ENCODE measurements at places on chromosomes 5 and 9.
A peak's percentile ranks its signal among the peaks of the same experiment; 100 is the strongest.

DNA sequence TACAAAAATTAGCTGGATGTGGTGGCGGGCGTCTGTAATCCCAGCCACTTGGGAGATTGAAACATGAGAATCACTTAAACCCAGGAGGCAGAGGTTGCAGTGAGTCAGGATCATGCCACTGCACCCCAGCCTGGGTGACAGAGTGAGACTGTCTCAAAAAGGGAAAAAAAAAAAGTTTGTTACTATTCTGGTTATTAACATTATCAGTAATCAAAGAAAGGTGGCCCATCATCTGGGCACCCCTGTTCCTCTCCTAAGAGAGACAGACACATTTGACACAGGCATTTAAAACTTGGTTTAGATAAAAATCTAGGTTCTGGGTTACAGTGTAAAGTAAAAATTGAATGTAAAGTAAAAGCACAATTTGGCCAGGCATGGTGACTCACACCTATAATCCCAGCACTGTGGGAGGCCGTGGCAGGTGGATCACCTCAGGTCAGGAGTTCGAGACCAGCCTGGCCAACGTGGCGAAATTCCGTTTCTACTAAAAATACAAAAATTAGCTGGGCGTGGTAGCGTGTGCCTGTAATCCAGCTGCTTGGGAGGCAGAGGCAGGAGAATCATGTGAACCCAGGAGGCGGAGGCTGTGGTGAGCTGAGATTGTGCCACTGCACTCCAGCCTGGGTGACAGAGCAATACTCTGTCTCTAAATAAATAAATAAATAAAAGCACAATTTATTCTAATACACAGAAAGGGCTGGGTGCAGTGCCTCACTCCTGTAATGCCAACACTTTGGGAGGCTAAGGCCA lies 16.7 kb upstream of the PHYHD1 start:
- DNase-seq = no peak

GRCh38 chr9:135404451-135405144 lies 75.0 kb upstream of the PPP1R26 start:
- peak; percentile 6 for DNase-seq

GRCh38 chr9:137762414-137763061 lies 115.0 kb upstream of the CACNA1B start:
- DNase-seq = no peak

GRCh38 chr5:7667216-7667767 lies 183.6 kb downstream of the CFAP90 start:
- DNase-seq = no peak

DNA sequence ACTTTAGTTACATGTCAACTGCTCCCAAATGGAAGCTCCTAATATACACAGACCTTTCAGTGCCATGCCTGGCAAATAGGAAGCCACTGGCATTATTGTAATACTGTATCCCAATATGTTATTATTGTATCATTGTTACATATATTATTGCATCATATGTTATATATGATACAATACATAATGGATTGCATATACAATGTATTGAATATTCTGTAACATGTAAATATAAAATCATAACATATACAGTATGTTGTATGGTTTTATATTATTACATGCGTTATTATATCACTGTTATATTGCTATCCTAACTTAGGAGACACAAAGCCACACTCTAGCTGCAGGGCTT lies 38.5 kb downstream of the RAPGEF1 start:
- no peak for DNase-seq

- peak; percentile 18 for DNase-seq
Observed at GRCh38 chr5:150068961-150069645, 17.3 kb downstream of the CSF1R start.

GRCh38 chr5:99644822-99645221 lies 716.0 kb upstream of the CHD1 start:
- no peak for DNase-seq

DNA sequence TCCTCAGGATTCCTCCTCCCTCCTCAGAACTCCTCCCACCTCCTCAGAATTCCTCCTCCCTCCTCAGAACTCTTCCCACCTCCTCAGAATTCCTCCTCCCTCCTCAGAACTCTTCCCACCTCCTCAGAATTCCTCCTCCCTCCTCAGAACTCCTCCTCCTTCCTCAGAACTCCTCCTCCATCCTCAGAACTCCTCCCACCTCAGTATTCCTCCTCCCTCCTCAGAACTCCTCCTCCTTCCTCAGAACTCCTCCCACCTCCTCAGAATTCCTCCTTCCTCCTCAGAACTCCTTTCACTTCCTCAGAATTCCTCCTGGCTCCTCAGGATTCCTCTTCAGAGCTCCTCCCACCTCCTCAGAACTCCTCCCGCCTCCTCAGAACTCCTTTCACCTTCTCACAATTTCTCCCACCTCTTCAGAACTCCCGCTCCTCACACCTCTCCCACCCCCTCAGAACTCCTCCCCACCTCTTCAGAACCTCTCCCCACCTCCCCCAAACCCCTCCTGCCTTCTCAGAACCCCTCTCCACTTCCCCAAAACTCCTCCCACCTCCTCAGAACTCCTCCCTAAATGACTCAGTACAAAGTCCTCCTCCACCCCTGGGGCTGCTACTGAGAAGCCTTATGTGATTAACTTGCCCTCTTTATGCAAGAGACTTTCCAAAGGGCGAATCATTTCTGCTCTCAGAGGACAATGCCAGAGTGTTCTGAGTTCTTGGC lies 23.2 kb downstream of the SLC46A2 start:
- DNase-seq = no peak

DNA sequence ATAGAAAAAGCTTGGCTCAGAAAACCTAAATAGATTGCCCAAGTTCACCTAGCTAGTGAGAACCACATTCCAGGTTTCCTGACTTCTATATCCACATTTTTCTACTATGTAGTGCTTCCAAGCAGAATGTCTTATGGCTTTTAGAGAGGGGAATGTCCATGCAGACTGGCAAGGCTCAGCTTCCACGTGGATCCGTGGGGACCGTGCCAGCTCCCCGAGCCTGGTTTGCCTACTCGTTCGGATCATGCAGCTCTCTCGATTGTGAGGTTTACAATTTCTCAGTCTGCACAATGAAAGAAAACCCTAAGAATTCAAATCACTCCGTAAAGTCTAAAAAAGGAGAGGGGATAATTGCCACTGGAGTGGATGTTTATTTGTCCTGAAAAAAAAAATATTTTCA lies 256.5 kb upstream of the NR4A3 start:
- no peak for DNase-seq

GRCh38 chr9:129414377-129414992 lies 206.4 kb downstream of the C9orf50 start:
- DNase-seq = peak; percentile 62

GRCh38 chr5:59036274-59036961 lies 453.5 kb downstream of the RAB3C start:
- DNase-seq = peak; percentile 31

GRCh38 chr5:143023411-143024096 lies 253.4 kb downstream of the ARHGAP26 start:
- no peak for DNase-seq

DNA sequence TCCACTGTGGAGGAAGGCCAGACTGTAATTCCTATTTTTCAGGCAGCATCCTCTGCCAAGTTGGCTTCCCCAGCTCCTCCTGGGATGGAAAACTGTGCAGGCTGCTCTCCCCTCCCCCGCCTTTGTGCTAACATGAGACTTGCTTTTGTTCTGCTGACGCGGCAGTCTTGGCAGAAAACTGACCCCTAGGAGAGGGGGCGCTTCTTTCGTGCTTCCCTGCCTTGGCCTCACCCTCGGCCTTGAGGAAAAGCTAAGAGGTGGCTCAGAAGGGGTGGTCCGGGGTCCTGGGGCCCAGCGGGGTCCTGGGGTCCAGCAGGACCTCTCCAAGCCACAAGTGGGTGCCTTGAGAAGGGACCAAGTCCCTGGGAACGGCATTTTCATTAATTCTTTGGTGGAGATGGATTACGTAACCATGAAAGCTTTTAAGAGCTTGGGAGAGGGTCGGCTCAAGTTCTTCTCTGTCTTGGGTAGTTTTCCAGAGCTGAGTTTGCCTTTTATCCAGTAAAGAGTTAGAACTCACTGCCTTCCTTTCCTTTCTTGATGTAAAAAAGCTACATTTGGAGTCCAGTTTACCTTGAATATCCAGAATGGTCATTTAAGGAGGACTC lies 51.0 kb downstream of the SH3PXD2B start:
- no peak for DNase-seq

DNA sequence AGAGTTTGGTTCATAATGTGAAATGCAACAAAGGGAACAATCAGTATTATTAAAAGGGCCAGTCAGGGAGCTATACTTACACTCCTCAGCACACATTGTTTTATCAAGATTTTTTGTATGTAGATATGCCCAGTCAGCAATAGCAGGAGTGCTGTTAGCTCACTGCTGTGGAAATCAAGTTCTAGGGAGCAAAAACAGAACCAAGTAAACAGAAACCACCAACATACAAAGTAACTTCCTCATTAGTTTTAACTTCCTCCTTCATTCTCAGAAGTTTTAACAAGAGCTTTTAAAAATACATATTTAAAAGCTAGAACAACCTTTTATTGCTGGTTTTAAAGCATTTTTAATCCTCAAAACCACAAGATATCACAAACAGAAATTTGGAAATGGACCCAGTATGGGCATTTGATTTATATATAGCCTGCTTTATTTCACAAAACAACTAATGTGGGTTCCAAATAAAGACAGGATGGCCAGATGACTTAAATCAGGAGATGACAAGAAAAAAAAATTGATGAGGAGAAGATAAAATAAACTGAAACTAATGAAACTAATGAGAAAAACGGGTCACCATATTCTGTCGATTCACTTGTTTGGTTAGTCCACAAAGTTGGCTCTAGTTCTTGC lies 178.5 kb downstream of the ADAMTS12 start:
- no peak for DNase-seq

DNA sequence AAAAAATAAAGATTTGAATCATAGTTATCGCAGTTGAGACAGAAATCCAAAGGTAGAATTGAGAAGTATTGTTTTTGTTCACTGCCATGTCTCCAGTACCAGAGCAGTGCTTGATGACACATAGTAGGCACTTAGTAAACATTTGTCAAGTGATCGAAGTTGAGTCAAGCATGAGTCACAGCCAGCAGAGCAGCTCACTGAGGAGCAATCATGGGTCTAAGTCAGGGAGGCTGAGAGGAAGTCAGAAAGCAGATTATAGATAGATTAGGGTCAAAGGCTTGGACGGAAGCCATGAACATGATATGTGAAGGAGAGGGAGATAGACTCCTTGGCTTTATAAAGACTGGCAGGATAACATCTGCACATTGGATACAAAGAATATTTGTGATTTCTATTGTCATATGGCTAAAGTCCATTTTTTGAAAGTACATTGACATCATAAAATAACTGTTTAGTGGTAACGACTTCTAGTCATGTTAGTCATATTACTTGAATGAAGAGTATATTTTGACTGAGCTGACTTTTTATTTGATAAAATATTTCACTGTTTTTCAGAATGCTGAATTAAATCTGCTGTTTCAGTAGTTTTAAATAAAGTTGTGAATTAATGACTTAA lies 168.5 kb downstream of the RAB3C start:
- peak; percentile 83 for DNase-seq

DNA sequence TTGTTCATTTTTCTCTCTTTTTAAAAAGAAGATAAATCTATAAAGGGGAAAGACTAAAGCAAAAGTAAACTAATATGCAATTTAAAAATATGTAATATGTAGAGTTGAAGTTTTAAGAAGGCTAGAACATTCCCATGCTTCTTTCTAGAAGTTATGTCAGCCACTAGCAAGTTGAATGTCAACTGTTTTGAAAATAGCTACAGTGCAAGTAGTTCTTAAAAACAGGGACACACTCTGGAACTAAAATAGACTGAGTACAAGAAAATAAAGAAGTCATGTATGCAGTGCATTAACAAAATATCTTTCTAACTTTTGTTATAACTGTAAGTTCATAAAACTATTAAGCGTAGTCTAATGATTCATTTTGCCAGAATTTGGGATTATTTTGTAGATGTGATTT lies 7.9 kb downstream of the TMEM38B start:
- DNase-seq = no peak

DNA sequence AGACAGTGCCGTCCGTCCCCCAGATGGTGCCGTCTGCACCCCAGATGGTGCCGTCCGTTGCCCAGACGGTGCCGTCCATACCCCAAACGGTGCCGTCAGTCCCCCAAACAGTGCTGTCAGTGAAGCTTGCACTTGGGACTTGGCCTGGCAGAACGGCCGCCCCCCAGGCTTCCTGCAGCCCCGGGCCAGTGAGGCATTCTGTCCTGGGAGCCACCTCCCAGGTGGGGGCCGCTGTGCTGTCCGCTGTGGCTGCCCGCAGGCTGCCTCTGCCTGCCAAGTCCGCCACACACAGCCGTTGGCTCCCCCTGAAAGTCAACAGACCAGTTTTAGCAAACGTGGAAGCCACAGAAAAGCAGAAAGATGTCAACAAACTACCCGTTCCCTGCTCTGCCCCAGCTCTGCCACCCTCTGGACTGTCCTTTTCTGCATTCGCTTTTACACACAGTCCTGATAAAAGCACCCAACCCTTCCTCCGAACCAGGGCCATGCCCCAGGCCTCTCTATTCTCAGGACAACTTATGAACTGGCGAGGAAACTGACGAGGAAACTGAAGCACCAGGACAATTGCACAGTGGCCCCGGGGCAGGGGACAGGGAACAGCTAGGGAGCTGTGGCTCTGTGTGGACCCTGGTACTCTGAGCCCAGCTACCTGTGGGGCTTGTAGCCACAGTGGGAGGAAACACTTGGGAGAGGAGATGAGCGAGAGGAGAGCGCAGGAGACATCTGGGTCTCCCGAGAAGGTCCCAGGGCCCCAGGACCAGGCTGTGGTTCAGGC lies 39.6 kb upstream of the RXRA start:
- DNase-seq = no peak

DNA sequence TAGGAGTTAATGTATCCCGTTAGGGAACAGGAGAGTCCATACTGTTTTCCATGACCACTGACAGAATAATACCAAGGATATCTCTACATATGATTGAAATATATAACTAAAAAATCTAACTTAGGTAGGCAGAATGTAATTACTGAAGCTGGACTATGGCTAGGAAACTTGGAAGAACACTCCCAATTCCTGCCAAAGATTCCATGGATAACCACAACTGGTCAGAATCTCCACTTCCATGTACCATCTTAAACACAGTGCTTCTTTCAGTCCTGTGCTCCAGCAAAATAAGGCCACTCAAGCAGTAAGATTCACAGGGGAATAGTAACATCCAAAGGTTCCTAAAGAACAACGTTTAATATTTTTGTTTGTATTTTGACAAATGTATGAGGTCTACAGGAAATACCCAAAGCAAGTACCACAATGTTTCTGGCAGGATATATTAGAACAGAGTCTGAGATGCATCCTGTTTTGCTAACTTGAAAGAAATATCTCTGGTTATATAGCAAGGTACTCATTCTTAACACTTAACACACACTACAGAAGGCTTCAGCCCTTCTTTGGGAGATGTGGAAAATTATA lies 295.0 kb downstream of the ADAMTS6 start:
- no peak for DNase-seq

DNA sequence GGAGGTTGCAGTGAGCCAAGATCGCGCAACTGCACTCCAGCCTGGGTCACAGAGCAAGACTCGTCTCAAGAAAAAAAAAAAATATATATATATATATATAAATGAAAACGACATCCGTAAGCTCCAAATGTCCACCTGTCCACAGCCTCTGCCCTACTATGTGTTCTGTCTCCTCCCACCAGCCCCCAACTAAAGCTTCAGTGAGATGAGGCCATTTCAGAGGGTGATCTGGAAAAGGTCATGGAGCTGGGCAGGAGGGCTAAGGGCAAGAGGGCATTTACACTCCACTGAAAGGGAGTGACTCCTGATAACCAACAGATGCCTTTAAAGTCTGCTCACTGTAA lies 2.4 kb downstream of the SPRY4 start:
- DNase-seq = no peak

GRCh38 chr9:113331780-113332179 lies 8.3 kb downstream of the WDR31 start:
- DNase-seq = no peak

GRCh38 chr9:111163716-111164389 lies 125.6 kb upstream of the LPAR1 start:
- DNase-seq = no peak

- no peak for DNase-seq
Observed at GRCh38 chr5:107285772-107286171, 385.0 kb downstream of the EFNA5 start.

Data from NCI-H82 (cell line).